ENCODE measurements at places on chromosomes 4 and X. TPM values are rescaled to one million over a fixed set of nuclear protein-coding genes. Genes with fewer than 3 reads are reported as not detected.

The GPC4 gene
- 0.34 TPM for total RNA-seq

The SOWAHD gene
- under 0.01 TPM for total RNA-seq

The CLCN4 gene
- total RNA-seq: 1.4 TPM

The ANK2 gene
- total RNA-seq: 8.8 TPM

The PLS3 gene
- 307 TPM for total RNA-seq

The UFSP2 gene
- total RNA-seq: 28.4 TPM
